ENCODE measurements at places on chromosomes 6 and 20. TPM values are rescaled to one million over a fixed set of nuclear protein-coding genes. Genes with fewer than 3 reads are reported as not detected.

- DNase-seq, result no peak
Observed at GRCh38 chr6:84657486-84657885, 106.9 kb downstream of the TBX18 start.

DNA sequence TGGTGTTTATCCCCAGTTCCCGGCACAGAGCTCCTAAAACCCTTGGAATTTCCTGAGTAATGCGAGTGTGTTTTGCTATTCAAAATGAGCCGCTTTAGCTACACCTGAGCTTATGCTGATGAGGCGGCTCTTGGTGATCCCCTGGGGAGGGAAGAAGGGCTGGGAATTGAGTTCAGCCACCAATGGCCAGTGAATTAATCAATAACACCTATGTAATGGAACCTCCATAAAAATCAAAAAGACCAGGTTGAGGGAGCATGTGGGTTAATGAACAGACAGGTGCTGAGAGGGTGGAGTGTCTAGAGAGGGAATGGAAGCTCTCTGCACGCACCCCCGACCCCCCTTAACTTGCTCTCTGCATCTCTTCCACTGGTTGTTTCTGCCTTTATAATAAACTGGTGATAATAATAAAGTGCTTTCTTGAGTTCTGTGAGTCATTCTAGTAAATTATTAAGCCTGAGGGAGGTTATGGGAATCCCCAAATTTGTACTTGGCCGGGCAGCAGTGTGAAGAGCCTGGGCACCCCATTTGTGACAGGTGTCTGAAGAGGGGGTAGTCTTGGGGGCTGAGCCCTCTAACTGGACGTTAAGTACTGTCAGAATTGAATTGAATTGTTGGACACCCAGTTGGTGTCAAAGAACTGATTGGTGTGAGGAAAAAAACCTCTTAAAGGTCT is 24.6 kb upstream of the SERPINB1 start:
- no peak for DNase-seq

- no peak for DNase-seq
Observed at GRCh38 chr6:87879132-87879861, 168.3 kb upstream of the SPACA1 start.

GRCh38 chr20:41669708-41670263 is 51.6 kb upstream of the CHD6 start:
- peak; percentile 28 for DNase-seq

- no peak for DNase-seq
Observed at GRCh38 chr20:11267762-11268335, 594.0 kb upstream of the JAG1 start.

DNA sequence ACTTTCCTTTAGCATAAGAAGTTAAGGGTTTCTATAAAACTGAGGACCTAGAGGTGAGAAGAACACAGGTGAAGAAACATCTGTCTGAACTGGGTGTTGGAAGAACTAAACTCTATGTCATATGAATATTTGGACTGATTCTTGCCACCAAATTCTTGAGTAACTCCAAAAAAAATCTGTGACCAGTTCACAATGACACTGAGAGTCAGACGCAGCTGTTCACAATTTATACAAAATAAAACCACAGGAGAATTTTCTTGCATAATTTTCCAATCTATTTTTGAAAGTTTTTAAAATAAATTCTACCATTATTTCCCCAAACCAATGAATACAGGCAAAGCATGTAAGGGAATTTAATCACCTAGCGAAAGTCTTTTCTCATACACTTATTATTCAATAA is 148.1 kb upstream of the TCF21 start:
- no peak for DNase-seq

GRCh38 chr6:5850848-5851255 is 155.9 kb downstream of the NRN1 start:
- no peak for DNase-seq

The BCKDHB gene
- polyA plus RNA-seq, result 7.7 TPM

DNA sequence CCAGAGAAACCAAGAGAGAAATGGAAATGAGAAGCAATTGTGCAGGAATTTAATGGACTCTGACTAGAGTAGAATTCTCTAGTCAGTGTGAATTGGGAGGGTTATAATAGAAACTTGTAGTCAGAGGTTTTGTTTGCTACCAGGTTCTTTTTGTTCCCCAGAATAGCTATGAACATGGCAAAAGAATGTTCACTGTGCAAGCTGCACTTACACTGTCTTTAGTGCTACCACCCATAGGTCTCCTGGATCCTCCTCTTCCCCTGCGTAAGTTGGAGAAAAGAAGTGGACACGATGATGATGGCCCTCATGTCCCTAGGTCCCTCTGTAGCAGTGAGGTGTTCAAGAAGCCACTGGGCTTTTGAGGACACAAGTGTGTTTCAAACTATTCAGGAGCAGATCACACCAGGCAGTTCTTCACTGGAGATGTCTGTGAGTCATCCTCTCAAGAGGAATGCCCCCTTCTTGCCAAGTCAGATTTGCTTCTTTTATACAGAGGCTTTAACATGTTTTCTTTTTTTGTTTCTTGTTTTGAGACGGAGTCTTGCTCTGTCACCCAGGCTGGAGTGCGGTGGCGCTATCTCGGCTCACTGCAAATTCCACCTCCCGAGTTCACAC is 47.6 kb upstream of the SMIM8 start:
- DNase-seq, result no peak

The SLC44A4 gene
- not detected for polyA plus RNA-seq

The PARD6B gene
- 3.1 TPM for polyA plus RNA-seq

DNA sequence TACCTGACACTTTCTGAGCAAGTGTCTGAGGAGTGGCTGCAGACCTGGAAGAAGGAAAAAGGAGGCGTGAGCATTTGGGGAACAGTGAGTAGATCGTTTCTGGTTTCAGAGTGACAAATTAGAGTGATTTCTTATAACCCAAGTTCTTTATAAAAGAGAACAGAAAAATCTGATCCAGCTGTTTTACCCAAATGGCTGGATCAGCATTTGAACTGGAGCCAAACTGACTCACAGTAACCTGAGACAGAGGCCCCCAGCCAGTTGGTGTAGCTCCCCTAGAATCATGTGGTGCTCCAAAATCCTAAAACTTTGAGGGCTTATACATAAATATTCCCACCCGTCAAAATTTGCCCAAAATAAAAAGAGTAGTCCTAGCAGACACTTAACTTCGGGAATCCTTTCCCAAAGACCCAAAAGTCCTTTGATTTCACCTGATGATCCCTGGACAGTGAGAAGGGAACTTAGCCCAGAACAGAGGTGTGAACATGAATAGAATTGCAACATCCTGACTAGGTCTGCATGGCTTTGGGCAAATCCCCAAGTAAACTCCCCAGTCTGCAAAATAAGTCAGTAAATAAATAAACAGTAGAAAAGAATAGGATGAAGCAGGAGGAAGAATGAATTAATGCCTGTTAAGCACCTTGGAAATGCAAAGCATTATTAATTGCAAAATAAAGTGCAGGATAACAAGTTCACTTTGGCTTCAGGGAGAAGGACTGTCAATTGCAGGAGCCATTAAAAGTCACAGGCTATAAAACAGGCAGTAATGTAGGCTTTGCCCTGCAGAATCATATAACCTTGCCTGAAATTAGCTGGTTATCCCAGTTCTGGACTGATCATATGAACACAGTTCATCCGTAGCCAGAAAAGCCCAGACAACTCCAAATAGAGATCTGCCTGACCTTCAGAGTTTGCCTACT is 262.0 kb upstream of the JARID2 start:
- DNase-seq, result no peak

- no peak for DNase-seq
Observed at GRCh38 chr6:160258346-160259142, at the start of gene SLC22A2. Gene SLC22A2, minus strand, starts transcription at chr6:160258821. Its CDS starts 64 bp downstream, at chr6:160258757.

DNA sequence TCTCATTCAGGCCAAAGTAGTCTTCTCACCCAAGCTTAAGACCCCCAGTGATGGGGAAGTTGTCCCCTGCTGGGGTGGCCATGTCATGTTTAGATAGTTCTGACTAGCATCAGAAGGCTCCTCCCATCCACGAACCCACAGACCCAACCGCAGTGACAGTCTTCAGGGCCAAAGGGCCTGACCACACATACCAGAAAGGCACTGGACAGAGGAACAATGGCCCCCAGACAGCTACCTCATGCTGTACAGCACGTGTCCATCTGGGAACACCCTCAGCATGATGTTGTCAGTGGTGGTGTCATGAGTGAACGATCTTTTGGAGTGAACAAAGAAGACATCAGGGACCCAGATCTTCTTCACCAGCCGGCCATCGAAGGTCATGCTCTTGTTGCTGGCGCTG is 46.3 kb downstream of the GABRR2 start:
- DNase-seq, result no peak

The ID4 gene
- 1.4 TPM for polyA plus RNA-seq

The TTLL9 gene
- polyA plus RNA-seq, result 0.04 TPM

The KCNB1 gene
- polyA plus RNA-seq, result 0.12 TPM
